ENCODE measurements at places on chromosomes 2 and 18.

DNA sequence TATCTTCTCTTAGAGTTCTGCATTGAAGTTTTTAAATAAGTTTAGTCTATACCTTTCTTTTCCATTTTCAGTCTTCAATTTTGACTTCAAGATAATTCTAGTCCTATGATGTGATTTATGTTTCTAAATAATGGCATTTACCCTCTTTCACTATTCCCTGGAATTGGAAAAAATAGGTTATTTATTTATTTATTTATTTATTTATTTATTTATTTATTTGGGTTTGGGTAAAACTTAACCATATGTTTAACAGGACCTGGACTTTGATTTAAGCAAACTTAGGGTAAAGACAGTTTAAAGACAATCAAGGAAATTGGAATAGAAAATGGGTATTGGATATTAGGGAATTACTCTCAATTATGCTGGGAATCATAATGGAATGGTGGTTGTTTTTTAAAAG lies 182.1 kb downstream of the RPIA start:
- DNase-seq: no peak

DNA sequence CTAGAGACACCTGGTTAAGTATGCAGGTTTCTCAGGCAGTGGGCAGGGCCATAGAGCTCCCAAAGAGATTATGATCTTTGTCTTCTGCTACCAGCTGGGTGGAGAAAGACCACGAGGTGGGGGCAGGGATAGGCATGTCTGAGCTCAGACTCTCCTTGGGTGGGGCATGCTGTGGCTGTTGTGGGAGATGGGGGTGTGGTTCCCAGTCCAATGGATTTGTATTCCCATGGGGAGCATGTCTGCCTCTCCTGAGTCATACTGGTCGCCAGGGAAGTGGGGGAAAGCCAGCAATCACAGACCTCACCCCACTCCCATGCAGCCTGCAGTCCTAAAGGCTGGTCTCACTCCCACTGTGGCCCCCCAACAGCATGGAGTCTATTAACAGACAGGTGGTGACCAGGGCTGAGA lies 31.4 kb upstream of the RHOB start:
- no peak for DNase-seq

GRCh38 chr2:168009900-168010299 lies 237.5 kb downstream of the STK39 start:
- DNase-seq: no peak

- DNase-seq: no peak
Observed at GRCh38 chr2:207767461-207768167, 2.1 kb downstream of the FZD5 start.

DNA sequence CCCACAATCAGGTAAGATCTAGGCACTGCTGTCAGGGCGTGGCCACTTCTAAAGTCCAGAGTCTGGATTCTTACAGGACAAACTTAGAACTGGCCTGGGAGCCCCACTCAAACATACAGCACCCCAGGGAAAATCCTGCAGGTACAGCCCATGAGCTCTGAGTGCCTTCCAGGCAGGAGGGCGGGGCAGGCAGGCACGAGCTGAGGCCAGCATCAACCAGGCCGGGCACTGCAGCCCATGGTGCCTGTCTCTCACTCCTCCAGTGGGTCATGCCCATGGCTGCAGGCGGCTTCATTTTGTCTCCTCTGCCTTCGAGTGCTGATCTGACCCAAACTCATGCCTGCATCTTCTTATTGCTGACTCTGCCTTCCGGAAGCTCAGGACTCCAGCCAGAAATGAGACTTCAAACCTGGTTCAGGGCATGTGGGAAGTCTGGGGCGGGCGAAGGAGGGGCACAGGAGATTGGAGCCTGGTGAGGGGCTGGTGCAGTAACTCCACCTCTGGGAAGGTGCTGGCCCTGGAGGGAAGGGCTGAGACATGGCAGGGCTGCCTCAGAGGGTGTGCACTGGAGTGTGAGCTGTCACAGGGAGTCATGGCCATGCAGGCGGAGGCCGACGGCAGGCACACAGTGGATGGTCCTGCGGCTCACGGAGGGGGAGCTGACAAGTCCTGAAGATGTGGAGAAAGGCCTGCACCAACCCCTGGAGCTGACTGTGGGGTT lies 40.5 kb downstream of the HS6ST1 start:
- no peak for DNase-seq

DNA sequence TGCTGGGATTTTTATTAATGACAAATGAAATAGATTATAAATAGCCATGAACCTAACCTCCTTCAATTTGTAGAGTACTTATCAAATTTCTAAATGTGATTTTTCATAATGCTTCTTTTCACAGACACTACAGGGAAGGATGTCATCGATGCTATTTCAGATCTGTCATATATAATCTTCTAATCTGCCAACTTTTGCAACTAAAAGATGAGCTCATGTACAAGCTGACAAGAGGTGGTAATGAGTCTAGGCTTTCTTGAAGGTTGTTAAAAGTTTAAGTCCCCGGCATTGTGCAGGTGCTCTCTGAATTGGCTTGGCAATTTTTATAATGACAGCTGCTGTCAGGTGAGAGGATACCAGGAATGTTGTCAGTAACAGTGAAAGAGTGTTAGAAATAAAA lies 320.4 kb downstream of the LRRTM4 start:
- DNase-seq: no peak

All from stimulated activated CD4-positive, alpha-beta T cell treated with anti-CD3 and anti-CD28 coated beads, TNF-alpha, amount 100 ng/mL, for 24 hours (primary cell).